ENCODE measurements at places on chromosomes 7 and 10.

GRCh38 chr10:116522803-116523381 lies 22.8 kb upstream of the PNLIP start:
- DNase-seq, result no peak

- no peak for DNase-seq
These were observed 87.8 kb upstream of the PPP2R2D start for GRCh38 chr10:131812736-131813604.

DNA sequence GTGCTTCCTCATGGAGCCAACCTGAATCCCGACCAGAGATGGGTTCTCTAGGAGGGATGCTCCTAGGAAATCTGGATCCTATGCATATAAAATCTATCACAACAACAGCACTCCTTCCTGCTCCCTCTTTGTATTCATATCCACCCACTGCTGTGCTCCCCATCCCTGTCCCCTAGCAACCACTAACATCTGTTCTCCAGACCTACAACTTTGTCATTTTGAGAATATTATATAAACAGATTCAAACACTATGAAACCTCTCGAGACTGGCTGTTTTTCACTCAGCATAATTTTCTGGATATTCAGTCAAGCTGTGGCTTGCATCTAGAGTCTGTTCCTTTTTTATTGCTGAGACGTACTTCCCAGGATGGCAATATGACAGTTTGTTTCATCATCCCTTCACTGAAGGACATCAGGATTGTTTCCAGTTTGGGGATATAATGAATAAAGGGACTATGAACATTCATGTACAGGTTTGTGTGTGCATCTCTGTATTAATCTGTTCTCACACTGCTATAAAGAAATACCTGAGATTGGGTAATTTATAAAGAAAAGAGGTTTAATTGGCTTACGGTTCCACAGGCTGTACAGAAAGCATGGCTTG lies 36.0 kb upstream of the PRR15 start:
- no peak for DNase-seq

- no peak for DNase-seq
These were observed 149.6 kb upstream of the PRPS1L1 start for GRCh38 chr7:18177129-18177814.

- DNase-seq, result no peak
These were observed 46.7 kb downstream of the TNS3 start for GRCh38 chr7:47535035-47535703.

GRCh38 chr10:43421201-43421507 lies 12.2 kb upstream of the HNRNPF start:
- DNase-seq, result no peak

DNA sequence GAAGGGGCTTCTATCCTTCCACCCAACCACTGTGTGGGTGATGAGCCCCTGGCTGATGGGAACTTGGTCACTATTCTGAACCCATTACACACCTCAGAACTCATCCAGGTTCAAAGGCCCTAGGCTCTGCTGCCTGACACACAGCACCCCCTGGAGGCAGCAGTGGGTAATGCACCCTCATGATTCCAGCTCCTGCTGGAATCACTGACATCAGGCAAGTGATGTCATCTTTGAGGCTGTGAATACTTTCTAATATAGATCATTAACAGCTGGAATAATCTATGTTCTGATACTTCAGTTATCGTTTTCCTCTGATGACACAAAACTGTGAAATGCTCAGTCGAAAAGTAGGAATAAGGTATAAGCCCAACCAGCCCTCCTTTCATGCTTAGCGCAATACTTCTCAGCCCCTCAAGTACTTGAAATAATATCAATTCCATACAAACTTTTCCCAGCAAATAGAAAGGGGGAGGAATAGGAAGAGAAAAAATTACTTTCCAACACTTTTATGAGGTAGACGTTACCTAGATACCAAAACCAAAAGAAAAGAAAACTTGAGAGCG lies 7.5 kb upstream of the RBP3 start:
- DNase-seq, result no peak

GRCh38 chr7:2567679-2568278 lies 9.0 kb downstream of the IQCE start:
- DNase-seq, result no peak

- DNase-seq, result no peak
These were observed 271.0 kb upstream of the PODXL start for GRCh38 chr7:131827421-131827820.

DNA sequence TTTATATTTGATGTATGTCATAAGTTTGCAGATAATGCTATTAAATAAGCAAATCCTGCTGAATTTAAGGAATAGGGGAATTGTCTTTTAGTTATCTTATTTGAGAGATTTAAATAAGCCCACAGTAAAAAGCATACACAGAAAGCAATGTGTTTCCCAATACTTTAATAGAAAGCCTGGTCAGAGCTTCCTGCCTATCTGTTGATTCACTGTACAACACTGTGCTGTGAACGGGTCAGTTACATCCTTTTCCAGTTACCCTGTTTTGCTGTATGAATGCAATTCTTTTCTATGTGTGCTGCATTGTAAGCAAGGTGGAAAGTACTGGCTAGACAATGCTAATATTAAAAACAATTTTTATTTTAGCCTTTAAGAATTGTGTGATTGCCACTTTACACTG lies 81.2 kb downstream of the ANKRD7 start:
- no peak for DNase-seq

DNA sequence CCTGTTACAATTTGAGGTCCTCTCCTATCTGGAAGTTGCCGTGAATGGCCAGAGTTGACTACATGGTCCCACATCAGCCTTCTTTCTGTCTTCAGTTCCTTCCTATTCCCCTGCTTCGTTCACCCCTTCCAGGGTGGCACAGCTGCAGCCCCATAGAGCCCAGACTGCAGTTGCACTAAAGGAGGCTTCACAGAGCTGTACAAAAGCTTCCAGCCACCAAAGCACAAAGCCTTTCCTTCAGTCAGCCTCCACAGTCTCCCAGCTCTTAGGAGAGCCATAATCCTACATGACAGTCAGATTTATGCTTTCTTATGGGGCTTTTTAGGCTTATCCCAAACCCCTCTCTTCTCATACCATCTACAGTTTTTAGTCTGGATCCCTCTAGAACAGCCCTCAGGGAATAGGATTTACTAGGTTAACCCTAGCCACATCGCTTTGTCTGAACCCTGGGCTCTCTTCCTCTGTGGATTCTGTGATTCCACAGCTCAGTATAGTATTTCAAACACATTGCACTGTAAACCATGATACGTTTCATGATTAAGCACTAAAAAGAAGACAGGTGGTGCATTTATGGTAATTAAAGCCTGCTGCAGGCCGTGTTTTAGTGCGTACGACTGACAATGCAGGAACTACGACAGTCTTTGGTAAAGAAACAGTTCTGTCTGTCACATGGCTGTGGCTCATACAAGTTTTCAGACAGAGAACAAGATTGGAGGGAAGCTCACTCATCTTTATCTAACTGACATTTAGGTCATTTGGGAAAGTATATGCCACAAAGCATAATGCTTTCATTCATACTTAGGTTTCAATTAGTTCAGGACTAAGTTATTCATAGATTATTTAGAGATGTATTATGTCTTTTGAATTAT lies 208.3 kb upstream of the KMT2E start:
- no peak for DNase-seq

- DNase-seq, result no peak
These were observed 733.0 kb downstream of the TNS3 start for GRCh38 chr7:46848944-46849343.

DNA sequence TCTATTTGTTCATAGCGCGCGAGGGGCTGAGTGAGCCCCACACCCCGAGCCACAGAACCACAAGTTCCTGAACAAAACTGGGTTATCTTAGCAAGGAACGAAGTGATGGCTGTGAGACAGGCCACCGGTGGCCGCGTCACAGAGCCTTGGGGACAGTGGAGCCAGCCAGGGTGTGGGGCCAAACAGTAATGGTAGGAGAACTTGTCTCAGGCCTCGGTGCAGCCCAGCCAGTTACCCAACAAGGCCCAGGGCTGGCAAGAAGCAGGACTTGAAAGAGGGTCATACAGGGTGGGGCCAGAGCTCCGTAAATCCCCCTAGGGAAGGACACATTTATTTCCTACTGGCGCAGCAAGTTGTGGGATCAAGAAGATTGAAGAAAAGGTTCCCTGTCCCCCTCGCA lies 39.4 kb upstream of the TNS3 start:
- DNase-seq, result no peak

Data from NCI-H2081 treated with DMSO at 0.1 percent for 48 hours (cell line).